ENCODE measurements at places on chromosomes 7 and 10.

DNA sequence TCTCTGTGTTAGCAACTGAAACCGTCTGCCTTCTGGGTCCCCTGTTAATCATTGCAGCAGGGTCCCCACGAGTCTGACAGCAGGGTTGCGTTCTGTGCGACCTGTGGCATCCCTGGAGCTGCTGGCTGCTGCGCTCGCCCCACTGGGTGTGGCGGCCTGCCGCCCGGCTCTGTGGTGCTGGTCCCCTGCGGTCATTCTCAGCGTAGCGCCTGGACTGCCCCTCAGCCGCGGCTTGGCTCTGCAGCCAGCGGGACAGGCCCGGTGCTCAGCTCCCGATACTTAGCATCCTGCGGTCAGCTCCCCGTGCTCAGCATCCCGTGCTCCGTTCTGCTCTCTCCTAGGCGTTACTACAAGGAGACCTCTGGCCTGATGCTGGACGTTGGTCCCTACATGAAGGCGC, 35.0 kb downstream of the LHPP start:
- DNase-seq = no peak

- no peak for DNase-seq
Observed at GRCh38 chr10:109912335-109913281, 10.7 kb downstream of the XPNPEP1 start.

DNA sequence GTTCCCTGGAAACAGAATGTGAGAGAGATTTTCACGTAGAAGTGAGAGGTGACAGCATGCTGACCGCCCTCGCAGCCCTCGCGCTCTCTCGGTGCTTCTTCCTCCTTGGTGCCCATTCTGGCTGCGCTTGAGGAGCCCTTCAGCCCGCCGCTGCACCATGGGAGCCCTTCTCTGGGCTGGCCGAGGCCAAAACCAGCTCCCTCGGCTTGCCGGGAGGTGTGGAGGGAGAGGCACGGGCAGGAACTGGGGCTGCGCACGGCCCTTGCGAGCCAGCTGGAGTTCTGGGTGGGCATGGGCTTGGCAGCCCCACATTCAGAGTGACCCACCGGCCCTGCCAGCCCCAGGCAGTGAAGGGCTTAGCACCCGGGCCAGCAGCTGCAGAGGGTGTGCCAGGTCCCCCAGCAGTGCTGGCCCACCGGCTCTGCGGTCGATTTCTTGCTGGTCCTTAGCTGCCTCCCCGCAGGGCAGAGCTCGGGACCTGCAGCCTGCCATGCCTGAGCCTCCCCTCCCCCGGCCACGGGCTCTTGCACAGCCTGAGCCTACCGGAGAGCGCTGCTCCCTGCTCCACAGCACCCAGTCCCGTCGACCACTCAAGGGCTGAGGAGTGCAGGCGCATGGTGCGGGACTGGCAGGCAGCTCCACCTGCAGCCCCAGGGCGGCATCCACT, 888.7 kb upstream of the ZWINT start:
- no peak for DNase-seq

DNA sequence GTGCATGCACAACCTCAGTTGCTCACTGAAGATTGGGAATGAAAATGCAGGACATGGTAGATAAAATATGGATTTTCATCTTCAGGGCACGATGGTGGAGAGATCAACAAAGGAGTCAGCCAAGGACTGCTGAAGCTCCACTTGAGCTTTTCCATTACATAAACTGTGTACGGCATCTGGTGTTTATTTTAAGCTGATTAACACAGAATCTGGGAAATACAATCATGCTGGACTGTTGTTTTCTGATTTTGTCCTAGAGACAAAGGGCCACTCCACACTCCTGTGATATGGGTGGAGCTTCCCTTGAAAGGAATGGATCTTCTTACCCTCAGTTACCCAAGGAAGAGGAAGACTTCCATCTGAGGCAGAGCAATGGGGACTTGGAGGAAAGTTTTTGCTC, 120.6 kb downstream of the SAMD9 start:
- no peak for DNase-seq

- DNase-seq = no peak
Observed at GRCh38 chr7:41093141-41093540, 609.7 kb downstream of the INHBA start.

GRCh38 chr7:112161253-112162141, 44.7 kb downstream of the DOCK4 start:
- DNase-seq = no peak

- no peak for DNase-seq
Observed at GRCh38 chr7:55252386-55252785, 112.8 kb upstream of the LANCL2 start.

DNA sequence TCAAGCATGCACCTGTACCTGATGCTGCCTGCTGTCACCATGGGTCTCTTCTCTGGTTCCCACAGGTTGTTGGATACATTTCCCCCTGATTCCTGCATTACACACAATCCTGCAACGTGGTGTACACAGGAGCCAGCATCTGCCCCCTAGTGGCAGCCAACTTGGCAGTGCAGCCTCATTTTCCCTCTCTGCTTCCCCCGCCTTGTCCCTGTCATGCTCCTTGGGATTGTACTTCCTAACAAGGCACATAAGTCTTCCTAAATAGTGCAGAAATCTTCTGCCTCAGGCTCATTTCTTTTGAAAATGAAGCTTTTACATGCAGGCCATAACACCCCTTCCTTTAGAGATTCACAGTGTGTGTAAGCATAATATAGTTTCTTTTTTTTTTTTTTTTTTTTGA, 387.5 kb downstream of the CCSER2 start:
- no peak for DNase-seq

DNA sequence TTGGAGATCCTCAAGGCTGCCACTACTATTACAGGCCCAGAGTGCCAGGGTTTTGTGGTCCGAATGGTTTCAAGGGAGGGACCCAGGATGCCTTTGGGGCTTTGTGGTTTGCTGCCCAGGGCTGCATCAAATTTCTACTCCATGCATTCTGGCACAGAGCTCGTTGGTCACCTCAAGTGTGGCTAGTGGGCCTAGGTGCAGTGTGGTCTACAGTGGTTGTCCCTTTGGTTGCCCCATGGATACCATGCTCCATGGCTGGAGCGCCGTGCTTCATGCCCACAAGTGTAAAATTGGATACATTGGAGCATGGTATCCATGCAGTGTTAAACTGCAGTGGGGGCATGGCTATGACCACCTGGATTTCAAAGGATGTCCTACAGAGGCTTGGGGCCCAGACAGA, 5.4 kb upstream of the PRF1 start:
- no peak for DNase-seq

- no peak for DNase-seq
Observed at GRCh38 chr10:52283174-52283573, 30.9 kb upstream of the DKK1 start.

DNA sequence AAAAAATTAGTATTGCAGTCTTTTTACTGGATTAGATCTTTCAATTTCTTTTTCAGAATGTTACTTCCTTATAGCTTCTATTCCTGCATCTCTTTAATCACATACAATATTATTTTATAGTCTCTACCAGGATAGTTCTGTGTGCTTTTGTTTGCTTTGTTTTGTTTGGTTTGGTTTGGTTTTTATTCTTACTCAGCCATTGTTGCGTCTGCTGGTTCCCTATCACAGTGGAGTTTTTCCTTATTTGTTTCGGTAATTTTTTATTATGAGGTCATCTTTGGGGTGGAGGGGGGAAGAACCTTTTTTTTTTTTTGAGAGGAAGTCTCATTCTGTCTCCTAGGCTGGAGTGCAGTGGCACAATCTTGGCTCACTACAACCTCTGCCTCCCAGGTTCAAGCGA, 9.0 kb upstream of the BAIAP2L1 start:
- DNase-seq = no peak

DNA sequence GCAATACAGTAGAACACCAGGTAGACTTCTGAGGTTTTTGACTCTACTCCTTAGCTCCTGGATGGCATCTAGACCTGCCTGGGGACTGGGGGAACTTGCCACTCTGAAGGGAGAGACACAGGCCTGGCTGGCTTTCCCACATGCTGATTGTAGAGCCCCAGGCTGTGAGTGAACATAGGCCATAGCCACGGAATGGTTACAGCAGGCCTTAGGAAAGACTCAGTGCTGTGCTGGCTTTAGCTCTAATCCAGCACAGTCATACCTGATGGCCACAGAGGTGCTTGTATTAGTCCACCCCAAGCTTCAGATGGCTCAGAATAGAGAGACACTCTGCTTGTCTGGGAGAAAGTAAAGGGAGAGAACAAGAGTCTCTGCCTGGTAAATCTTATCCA, 35.0 kb upstream of the ARHGAP12 start:
- no peak for DNase-seq

GRCh38 chr10:100104300-100104699, 22.6 kb upstream of the CPN1 start:
- DNase-seq = no peak

- DNase-seq = no peak
Observed at GRCh38 chr10:69894156-69894555, 92.5 kb downstream of the COL13A1 start.

GRCh38 chr10:131748831-131749766, 151.7 kb upstream of the PPP2R2D start:
- DNase-seq = no peak

DNA sequence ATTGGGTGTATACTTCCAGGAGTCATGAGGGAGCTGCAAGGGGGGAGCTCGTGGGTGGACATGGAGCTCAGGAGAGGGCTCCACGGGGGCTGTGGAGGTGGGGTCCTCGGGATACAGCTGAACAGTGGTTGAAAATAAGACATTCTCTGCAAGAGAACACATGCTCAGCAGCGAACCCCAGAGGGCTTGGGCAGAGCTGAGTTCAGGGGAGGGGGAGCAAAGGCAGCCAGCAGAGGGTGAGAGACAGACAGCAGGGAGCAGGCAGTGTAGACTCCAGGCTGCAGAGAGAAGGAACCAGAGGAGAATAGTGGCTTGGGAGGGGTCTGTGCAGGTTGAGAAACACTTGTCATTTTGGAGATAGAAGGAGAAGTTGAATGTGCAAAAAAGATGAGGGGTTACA, 73.0 kb upstream of the LRRC18 start:
- no peak for DNase-seq

DNA sequence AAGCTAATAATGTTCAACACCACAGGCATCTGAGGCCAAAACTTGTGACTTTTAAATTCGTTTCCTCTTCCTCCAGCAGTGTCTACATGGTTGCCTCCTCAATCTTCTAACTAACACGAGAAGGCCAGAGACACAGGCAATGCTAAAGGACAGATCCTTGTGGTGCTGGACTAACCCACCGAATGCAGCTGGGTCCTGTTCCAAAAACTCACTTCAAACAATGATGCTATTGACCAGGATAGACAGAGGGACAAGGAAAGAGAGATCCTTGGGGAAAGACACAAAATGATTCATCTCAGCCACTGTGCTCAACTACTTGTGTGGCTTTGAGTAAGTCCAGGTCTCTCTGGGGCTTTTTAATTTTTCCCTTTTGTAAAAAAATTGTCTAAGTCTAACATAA, 107.6 kb downstream of the KCNMA1 start:
- no peak for DNase-seq

- DNase-seq = no peak
Observed at GRCh38 chr10:28668363-28669226, 8.7 kb upstream of the BAMBI start.

- peak; percentile 34 for DNase-seq
Observed at GRCh38 chr10:110357252-110357780, 52.6 kb upstream of the SMNDC1 start.

DNA sequence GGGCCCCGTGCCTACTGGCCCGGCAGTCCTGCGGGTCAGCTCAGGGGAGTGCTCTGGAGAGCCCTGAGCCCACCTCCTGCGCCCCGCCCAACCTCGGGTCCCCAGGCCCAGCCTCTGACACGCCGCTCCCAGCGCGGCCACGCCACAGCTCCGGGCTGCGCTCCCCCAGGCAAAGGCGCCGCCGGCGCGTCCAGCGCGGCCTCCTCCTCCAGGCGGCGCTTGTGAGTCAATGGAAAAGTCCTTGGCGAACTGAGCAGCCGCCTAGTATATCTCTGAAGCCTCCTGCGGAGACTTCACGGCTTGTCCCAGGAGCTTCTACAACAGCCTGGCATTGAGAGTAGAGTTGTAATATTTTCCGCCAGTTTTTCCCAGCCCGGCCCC, 29.5 kb upstream of the BMS1 start:
- peak; percentile 77 for DNase-seq

GRCh38 chr7:33420311-33420940, 291.1 kb downstream of the BBS9 start:
- no peak for DNase-seq

DNA sequence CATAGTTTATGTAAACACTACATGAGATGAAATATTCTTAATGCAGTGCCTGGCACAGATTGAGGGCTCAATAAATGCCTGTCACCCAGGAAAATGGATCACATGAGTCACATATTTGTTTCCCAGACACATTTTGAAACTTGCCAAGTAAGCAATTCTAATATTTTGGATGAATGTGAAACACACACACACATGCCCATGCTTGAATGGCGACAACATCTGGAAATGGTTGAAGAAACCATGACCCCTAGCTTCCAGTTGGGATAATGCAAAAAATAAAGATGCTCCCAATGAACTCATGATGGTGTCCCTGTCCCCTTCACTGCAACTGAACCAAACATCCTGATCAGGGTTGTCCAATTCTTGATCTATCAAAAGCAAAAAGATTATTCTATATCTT, 797.3 kb downstream of the XPNPEP1 start:
- no peak for DNase-seq

DNA sequence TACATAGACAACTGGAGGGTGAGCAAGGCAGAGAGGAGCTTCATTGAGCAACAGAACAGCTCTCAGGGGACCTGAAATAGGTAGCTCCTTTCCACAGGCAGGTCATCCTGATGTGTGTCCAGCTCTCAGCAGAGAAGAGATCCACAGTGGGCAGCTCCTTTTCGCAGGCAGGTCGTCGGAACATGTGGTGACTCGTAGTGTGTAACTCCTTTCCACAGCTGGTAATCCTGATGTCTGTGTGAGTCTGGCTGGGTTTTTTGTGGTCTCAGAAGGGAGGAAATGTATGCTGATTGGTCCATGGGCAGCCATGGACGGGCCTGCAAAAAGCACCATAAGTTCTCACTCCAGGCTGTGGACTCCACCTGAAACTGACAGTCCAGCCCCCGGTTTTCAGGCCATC, 24.4 kb upstream of the TES start:
- DNase-seq = no peak

- DNase-seq = no peak
Observed at GRCh38 chr7:140126435-140127034, 50.2 kb downstream of the KDM7A start.

GRCh38 chr7:76430836-76431235, 6.1 kb downstream of the ZP3 start:
- no peak for DNase-seq

DNA sequence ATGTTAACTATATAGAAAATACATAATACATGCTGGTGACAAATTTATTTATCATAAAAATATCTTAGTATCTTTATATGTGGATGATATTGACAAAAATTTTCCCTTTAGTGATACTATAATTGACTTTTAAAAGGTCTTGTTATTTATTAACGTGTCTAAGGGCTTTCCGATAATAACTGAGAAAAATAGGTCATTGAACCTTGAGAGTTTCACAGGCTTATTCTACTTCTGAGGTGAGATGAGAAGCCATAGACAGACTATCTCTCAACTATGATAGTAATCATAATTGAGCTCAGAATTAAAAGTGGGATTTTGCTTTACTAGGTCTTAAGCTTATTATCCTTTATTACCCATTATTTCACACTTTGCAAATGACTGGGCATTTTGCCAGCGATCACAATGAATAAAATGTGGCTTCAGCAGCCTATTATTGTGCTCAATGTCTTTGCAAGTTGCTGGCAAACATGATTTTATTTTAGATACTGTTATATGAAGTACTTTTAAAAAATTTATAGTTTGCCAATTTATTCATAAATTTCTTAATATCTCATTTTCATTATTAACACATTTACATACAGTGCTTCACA, 574.5 kb downstream of the ZWINT start:
- DNase-seq = no peak

GRCh38 chr10:57657164-57657765, 610.4 kb downstream of the IPMK start:
- DNase-seq = no peak

GRCh38 chr10:106619346-106619745, 545.2 kb downstream of the SORCS1 start:
- DNase-seq = no peak
